ENCODE measurements at places on chromosomes 13 and 19.

- DNase-seq: no peak
Measured at GRCh38 chr13:41774605-41775218, 186.2 kb downstream of the VWA8 start.

GRCh38 chr13:74040200-74040599 lies 94.0 kb downstream of the KLF12 start:
- no peak for DNase-seq

DNA sequence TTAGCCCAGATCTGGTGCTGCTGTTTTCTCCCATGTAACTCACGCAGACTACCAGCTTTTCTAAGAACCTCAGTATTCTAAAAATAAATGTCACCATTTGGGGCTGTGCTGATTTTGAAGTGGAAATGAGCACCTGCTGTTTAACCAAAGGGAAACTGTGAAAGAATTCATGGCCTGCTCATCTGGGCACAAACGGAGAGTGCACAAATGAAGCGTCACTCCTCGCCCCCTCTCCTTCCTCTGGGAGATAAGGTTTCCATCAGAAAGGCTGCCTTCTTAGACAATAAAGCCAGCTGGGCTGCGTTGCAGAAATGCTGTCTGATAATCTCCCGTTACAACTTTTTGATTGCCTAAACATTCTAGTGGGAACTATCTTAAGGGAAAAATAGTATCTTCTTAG lies 73.7 kb upstream of the SLC15A1 start:
- no peak for DNase-seq

DNA sequence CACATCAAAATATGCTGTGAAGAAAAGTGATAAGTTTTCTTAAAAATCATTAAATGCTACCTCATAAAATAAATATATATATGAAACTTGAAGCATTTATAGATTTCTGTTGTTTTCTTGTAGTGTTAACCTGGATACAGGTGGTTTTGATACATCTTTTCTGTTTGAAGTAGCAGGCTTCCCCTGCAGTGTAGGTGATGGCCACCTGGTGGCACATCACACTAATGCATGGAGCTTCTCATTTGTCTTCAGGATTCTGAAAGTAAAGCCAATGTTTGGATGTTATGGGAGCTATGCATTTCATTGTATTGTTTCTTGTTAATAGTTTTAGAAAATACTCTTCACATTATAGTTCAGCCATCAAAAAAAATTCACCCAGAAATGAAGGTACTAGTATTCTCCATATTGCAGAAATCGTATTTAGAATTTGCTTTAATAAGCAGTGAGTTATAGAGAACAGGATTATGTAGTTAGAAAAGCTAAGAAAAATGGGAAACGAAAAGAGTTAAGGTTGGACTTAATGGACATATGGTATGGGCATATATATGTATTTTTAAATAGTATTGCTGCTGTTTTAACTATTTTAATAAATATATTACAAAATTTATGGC lies 18.7 kb downstream of the GPR180 start:
- DNase-seq: no peak

- DNase-seq: no peak
Measured at GRCh38 chr13:62292714-62293480, 877.2 kb upstream of the PCDH20 start.

- no peak for DNase-seq
Measured at GRCh38 chr13:66716538-66716937, 513.6 kb downstream of the PCDH9 start.

GRCh38 chr19:17282488-17283125 lies 906 bp downstream of the ANKLE1 start:
- no peak for DNase-seq

DNA sequence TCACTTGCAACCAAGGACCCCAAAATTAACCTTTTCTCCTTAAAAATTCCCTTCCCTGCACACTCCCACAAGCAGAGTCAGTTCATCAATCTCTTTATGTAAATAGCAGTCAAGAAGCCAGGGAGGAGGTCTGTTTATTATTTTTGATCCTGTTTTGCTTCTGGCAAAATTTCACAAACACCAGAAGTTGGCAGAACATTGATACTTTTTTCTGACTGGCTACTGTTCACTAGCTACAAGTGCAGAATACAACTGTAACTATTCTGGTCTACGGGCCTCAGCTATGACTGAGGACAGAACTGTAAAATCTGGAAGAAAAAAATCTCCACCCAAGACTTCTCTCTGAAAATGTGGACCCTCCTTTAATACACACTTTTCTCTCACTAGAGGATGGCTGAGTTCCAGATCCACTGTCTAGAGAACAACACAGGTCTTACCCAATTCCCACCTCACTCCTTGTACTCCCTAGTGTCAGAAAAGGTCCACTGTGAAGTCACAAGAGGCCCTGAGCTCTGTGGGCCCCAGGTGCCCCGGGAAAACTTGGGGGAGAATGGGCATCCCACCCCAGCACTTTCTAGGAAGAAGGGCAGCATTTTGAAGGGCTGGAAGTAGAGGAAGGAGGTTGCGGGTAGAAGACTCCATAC lies 14.5 kb downstream of the STARD13 start:
- no peak for DNase-seq

GRCh38 chr13:61383111-61383510 lies 32.5 kb downstream of the PCDH20 start:
- no peak for DNase-seq

DNA sequence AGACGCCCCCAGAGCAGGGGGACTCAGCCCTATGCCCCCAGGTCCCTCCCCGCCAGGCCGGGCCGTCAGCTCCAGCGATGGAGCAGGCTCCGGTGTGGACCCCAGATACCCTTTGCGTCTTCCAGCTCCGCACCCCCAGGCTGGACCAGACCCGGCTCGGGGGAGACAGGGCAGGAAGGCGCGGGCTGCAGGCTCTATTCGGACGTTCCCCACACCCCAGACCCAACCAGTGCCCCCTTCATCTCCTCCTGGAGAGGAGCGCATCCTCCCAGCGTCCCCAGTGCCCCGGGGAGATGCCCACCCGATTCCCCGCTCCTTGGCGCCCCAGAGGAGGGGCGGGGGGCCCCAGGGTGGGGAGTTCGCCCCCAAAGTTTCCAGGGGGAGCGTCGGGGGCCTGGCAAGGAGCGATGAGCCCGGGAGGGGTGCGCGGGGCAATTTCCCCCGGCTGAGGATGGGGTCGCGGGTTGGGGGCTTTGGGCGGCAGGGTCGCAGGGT lies 389 bp downstream of the LINGO3 start:
- no peak for DNase-seq

- DNase-seq: no peak
Measured at GRCh38 chr13:113258321-113259054, 38.6 kb upstream of the LAMP1 start.

DNA sequence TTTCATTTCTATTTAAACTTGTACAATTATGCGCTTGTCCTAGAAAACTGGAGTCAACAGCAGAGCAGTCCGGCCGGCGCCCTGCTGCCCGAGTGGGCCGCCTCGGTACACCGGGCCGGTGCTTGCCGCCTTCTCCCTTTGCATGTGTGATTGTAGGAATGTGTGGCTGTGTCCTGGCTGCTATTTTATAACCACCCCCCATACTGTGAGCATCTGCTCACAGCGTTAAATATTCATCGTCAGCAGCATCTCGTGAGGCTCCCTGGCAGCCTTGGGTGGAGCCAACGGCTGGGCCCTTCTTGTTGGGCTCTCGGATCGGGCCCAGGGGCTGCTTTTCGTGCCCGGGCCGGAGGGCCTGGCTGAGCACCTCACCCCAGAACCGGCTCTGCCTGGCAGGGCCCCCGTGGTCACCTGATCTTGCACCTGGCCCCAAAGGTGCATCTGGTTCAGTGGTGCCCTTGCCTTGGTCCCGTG lies 10.6 kb downstream of the PIAS4 start:
- DNase-seq: no peak

GRCh38 chr13:36696410-36697010 lies 22.7 kb downstream of the SERTM1 start:
- no peak for DNase-seq

GRCh38 chr19:17772172-17772571 lies 20.9 kb downstream of the FCHO1 start:
- DNase-seq: no peak

DNA sequence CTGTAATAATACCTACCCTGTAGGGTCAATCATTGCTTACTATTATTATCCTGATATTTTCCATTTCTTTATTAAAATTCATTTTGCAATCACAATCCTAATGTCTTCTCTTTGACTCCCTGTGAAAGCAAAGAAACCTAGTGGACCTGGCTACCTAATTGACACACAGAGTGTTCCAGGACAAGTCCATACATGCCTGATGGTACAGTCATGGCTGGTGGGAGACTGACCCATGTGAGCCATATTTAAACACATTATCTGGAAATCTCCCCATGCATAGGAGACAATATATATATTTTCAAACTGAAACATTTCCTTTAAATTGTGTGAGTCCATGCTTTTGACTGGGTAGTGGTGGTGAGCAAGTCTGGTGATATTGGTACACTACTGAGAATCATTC lies 230.6 kb upstream of the DACH1 start:
- DNase-seq: no peak

DNA sequence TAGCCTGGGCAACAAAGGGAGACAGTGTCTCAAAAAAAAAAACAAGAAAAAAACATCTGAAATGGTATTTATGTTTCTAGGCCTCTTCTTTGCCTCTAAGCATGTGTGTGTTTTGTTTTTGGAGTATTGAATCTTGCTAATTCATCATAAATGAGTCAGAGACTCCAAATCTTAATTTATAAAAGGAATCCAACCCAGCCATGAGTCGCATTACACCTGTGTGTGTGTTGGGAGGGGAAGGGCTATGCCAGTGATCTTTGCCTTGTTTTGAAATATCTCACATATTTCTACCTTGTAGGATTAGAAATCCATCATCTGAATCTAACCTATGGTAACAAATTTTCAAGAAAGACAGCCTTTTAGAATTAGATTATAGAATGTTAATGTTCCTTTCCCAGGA lies 4.0 kb downstream of the ZNF331 start:
- DNase-seq: no peak

- DNase-seq: no peak
Measured at GRCh38 chr19:45413497-45413896, 7.1 kb downstream of the POLR1G start.

DNA sequence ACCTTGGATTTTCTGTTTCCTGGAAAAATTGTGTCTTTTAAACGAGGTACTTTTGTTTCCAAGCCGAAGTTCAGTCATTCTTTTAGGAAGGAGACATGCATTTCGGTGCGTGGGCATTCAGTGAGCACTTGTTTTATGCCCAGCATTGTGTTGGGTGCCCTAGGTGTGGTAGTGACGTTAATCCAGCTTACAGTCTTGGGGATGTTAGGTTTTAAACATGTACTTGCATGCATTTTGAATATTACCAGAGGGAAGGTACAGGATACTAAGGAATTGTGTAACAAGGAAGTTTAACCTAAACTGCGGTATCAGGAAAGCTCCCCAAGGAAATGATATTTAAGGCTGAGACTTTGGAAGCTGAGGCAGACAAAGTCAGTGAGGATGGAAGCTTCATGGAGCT lies 66.3 kb downstream of the ARHGAP35 start:
- DNase-seq: no peak

DNA sequence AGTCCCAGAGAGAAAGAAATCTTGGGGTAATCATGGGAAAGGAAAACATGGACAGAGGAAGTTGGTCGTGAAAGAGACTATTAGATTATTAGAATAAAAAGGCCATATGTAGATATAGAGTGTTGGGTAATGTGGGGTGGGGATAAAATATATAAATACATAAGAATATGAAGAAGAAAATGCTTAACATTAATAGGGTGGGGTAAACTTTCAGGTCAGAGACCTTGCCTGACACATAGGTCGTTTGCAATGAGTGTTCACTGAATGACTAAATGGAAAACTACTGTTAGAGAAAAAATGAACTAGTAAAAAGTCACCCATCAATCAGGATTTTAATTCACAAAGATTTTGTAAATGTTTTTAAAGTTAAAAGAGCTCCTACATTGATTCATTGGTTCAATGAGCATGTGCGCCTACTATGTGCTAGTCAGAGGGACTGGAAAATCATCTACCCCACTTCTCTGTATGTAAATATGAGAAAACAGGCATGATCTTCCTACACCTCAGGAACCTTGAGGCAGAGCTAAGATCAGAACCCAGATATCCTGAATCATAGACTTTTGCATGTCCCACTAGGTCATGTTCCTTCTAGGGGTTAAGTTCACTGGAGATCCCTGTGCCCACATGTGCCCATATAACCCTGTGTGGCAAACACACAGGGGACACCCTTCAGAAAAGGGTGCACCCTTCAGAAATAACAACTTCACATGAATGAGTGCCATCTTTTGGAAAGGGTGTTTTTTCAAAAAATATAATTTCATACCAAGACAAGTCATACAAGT lies 24.6 kb upstream of the KLF12 start:
- DNase-seq: no peak

- DNase-seq: no peak
Measured at GRCh38 chr19:17171874-17172273, 43.3 kb upstream of the USE1 start.

- no peak for DNase-seq
Measured at GRCh38 chr13:99454518-99455183, 46.6 kb upstream of the TM9SF2 start.

DNA sequence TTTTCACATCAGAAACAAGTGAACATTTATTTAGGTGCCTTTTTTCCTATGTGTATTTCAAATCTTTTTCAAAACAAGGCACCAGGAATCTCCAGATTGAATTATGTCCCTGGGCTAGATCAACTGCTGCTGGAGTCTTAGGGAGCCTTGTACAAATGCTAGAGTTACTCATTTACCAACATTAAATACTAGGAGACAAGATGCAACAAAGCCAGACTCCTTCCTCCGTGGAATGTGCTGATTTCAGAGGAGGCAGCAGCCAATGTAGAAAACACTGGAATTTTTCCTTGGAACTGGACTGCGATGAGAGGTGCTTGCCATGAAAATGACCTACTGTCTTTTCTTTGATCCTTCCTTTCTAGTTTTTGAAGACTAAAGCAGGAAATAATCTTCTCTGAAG lies 1514.7 kb upstream of the MIR17HG start:
- DNase-seq: no peak

GRCh38 chr13:45042539-45042938 lies 53.2 kb downstream of the GPALPP1 start:
- DNase-seq: no peak

DNA sequence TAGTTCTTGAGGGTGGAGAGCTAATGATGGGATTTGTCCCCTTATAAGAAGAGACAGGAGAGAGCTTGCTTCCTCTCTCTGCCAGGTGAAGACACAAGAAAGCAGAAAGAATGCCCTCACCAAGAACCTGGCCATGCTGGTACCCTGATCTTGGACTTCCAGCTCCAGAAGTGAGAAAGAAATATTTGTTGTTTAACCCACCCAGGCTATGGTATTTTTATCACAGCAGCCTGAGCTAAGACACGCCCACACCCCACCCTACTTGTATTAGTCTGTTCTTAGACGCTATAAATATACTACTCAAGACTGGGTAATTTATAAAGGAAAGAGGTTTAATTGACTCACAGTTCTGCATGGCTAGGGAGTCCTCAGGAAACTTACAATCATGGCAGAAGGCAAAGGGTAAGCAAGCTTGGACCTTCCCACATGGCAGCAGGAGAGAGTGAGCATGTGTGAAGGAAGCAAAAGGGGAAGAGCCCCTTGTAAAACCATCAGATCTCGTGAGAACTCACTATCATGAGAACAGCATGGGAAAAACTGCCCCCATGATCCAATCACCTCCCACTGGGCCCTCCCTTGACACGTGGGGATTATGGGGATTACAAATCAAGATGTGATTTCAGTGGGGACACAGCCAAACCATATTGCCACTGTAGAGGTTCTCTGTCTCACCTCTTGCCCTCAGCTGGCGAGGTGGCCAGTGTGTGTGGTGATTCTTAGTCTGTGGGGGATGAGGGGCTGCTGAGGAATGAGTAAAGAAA lies 57.4 kb upstream of the RCBTB2 start:
- DNase-seq: no peak

GRCh38 chr19:883661-884211 lies 9.3 kb downstream of the MED16 start:
- no peak for DNase-seq

- DNase-seq: no peak
Measured at GRCh38 chr13:50522506-50522905, 321.0 kb downstream of the DLEU7 start.
